Small intestine (tissue), 16 donors: ENCODE measurements at places on chromosomes 13 and 19.

- DNase-seq = no peak
Measured at GRCh38 chr19:7072541-7072940, 3.0 kb downstream of the ZNF557 start.

- peak; percentile 93 for DNase-seq
Measured at GRCh38 chr19:2235381-2236063, 607 bp downstream of the PLEKHJ1 start.

DNA sequence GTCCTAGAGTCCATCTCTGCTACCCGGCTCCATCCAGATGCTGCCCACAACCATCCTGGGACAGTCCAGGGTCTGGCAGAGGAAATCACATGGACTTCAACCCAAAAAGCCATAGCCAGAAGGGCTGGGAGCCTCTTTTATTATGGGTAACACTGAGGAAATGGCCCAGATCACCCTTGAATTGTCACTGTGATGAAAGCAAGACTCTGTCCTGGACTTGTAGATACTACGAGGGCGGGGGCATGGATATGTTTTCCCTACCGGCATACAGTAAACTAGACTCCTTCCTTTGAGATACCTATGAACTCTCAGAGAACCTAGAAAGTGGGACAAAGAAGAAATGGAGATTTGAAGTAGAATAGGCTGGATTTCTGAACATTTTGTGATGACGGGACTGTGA is 110.3 kb downstream of the LACC1 start:
- peak; percentile 58 for DNase-seq

DNA sequence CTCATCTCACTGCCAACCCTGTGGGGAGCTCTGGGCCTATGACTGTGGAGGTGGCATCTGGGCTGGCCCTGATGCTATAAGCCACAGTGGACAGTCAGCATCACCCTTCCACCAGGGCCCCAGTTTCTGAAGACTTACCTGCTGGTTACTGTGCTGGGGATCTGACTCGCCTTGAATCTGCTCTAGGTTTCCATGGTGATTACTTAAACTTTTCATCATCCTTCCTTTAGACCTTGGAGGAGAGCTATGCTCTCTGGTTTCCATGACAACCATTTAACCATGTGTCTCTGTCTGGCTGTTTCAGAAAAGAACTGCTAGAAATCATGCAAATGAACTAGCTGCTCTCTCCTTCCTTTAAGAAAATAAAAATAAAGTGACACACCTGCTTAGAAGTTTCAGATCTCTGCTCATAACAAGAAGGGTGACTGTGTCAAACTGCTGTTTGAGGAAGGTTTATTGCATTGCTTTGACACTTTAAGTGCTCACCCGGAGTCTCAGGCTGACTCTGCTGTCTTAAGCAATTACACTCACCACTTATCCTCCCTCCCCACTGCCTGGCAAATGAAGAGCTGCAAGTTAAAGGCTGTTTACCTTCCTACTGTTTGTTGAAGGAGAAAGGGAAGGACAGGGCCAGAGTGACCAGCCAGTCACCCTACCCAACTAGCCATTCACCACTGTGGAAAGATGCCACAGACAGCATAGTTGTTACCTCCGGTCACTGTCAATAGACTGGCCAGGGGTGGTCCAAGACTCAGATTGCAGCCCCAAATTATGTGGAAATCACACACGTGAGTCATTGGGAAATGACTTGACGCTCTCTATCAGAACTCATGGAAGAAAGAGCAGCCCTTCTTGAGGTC is 87.6 kb downstream of the HSPH1 start:
- DNase-seq = no peak

DNA sequence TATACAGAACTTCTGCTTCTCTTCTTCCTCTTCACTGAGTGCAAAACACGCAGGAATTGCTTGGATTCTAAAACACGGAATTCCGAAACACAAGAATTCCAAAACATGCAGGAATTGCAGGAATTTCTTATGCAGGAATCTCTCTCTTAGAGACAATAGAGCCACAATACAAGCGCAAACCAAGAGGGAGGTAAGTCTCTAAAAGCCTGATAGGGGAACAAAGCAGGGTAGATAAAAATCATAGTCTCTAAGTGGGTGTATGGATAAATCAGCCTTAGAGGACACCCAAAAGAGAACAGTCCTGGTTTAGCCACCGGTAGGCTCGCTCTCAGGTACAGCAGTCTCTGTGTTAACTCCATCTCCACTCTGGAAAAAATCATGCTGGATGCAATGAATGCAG is 112.9 kb downstream of the LHFPL6 start:
- DNase-seq = no peak

DNA sequence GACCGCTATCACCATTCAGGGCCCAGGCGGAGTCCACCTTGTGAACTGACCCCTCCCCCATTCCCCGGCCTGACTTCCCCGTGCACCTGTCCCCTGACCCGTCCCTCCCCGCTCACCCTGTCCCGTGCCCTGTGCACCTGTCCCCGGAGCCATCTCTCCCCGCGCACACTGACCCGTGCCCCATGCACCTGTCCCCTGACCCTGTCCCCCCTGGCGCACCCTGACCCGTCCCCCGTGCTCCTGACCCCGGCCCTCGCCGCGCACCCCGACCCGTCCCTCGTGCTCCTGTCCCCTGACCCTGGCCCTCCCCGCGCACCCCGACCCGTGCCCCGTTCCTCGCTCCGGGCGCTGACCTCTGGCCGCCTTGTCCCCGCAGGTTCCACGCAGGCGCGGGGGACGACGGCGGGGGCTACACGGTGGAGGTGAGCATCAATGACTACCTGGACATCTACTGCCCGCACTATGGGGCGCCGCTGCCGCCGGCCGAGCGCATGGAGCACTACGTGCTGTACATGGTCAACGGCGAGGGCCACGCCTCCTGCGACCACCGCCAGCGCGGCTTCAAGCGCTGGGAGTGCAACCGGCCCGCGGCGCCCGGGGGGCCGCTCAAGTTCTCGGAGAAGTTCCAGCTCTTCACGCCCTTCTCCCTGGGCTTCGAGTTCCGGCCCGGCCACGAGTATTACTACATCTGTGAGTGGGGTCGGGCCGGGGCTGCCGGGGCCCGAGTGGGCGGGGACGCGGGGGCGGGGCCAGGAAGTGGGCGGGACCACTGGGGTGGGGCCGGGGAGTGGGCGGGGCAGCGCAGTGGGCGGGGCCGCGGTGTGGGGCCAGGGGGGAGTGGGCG is 9.7 kb downstream of the EFNA2 start:
- DNase-seq = no peak

DNA sequence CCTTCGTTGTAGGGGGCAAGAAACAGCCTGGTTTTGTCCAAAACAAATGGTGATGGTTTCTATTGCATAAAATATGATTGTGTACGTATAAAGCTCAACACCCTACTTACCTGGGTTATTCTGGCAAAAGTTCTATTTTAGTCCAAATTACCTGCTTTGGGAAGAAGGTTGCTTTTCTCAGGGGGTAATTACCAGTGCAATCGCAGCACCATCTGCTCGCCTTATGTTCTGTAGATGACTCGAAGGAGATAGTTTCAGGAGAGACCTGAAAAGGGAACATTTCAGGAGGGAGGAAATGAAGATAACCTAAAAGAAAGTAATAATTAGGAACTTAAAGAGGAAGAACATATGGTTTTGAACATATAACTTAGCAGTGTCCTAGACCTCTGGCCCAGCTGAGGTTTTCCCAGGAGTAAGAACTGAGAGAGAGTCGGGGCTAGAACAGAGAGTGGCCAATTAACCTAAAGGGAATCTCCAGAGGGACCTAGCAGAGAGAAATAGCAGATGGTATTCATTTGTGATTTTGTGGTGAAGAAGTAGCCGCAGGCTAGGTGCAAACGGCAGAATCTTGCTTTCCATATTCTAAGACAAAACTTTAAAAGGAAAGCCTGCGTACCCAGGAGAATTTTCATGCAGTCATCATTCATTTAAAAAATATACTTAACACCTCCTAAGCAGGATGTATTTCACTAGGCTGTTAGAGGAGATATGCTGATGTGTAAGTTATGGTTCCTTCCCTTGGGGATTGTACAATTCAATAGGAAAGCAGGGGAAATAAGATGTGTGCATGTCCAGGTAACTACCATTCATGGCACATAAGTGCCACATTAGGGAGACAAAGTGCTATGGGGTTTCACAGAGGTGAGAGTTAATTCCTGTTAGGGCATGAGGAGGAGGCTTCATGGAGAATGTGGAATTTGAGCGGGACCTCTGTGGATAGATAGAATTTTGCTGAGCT is 113.0 kb upstream of the SLC10A2 start:
- DNase-seq = no peak

DNA sequence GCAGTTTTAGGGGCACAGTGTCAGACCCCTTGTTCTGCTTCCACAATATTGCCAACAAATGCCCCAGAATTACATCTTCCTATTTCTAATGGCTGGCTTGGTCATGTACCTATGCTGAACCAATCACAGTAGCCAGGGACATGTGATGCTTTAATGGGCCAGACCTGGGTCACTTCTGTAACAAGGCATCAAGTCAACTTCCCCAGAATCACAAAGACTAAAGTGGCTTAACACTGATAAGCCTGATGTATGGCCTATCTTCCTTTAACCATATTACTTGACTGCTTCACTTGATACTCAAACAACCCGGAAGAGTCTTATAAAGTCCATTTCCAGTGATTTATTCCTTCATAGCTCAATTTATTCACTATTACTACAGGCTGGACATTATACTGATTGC is 19.6 kb downstream of the LNX2 start:
- DNase-seq = no peak

GRCh38 chr19:46607448-46607841 is 6.3 kb downstream of the CALM3 start:
- DNase-seq = no peak

- DNase-seq = no peak
Measured at GRCh38 chr13:114151031-114151430, 18.6 kb upstream of the RASA3 start.

DNA sequence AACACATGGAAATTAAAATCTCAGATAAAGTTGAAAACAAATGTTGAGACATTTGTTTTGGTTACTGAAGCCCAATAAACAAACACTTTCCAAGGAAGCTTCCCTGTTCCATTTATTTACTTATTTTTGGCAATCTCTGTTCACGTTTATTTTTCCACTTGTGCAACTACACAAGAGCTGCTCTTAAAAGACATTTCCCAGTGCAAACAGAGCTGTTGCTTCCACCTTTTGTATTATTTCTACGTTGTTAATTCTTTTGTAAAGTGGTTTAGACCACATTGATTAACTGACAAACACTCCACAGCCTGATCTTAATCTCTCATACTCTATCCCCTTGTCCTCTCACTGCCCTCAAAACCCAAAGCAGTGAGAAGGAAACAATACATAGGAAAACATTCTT is 757.6 kb downstream of the LIG4 start:
- DNase-seq = no peak

- DNase-seq = peak; percentile 46
Measured at GRCh38 chr13:77779552-77780272, 82.2 kb downstream of the SLAIN1 start.

GRCh38 chr13:112802802-112803195 is 113.0 kb downstream of the ATP11A start:
- DNase-seq = no peak

- DNase-seq = no peak
Measured at GRCh38 chr13:105336706-105337576, 1198.5 kb downstream of the EFNB2 start.

- DNase-seq = no peak
Measured at GRCh38 chr13:48726711-48727110, 73.0 kb downstream of the CYSLTR2 start.

GRCh38 chr19:48321372-48321621 is 4.1 kb upstream of the EMP3 start:
- peak; percentile 96 for DNase-seq

DNA sequence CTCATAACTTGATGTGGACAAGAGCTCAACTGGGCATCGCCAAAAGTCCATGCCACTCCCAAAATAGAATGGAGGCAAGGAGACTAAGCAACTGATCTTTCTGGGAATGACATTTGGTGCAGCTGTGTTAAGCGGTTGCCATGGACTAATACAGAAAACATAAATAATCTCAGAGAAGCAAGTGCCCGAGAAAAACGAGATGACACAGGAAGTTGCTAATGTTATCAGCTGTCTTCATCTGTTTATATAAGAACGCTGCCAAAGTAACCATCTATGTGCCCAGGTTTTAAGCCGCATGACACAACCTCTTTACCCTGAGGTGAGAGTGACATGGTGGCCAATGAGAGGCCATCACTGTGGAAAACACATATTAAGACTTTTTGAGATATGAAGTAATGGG is 54.9 kb upstream of the SACS start:
- DNase-seq = no peak

DNA sequence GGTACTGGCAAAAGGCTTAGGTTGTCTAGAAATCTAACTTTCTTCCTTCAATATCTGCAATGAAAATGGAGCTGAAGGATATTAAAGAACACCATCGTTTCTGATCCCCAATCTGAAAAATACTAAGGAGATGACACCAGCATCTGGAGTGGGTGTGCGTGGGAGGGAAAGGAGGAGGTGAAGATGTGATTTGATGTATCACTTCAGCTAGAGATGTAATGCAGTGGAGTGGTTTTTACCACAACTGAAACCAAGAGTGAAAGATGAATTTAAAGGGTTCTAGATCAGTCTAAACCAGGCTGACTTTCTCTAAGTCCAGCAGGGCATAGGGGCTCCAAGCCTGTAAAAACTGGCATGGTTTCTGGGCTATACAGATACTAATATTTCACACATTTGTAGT is 148.4 kb downstream of the AKAP11 start:
- no peak for DNase-seq

DNA sequence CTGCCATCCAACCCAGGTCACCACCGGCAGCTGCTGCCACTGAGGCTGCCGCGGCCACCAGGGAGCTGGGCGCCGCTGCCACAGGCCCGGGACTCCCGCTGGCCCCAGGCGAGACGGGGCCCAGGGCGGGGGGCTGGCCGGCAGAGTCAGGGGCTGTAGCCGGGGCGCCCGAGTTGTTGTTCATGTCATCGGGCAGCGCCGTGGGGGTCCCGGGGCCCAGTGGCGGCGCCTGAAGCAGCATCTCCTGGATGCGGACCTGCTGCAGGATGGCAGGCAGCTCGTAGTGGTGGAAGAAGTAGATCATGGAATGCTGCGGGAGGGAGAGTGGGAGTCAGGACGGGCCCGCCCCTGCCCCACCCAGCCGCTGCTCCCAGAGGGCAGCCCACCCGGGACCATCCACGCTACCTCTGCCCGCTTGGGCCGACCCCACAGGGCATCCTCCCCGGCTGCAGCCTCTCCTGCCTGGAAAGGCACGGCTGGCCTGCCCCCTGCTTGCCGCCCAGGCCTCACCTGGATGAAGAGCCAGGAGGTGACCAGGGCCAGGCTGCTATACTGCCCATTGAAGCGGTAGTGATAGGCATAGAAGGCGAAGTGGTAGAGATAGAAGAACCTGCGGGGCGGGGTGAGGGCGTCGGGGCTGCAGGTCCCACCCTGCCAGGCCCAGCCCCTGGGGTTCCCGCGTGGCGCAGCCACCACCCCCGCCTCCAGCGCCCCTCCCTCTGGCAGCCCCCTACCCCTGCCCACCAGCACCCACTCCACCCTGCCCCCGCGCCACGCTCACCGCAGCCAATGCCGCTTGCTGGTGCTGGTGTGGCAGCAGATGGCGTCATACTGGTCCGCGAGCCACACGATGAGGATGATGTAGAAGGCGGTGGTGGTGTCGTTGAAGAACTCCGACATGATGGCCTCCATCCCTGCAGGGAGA is 10.1 kb downstream of the TMEM259 start:
- no peak for DNase-seq
